Activated naive CD8-positive, alpha-beta T cell treated with anti-CD3 and anti-CD28 coated beads, Interleukin-2, amount 10 ng/mL, durations not matched to agents 7 days and 5 days (primary cell): ENCODE measurements at places on chromosomes 6 and 20. TPM values are rescaled to one million over a fixed set of nuclear protein-coding genes. Genes with fewer than 3 reads are reported as not detected.

DNA sequence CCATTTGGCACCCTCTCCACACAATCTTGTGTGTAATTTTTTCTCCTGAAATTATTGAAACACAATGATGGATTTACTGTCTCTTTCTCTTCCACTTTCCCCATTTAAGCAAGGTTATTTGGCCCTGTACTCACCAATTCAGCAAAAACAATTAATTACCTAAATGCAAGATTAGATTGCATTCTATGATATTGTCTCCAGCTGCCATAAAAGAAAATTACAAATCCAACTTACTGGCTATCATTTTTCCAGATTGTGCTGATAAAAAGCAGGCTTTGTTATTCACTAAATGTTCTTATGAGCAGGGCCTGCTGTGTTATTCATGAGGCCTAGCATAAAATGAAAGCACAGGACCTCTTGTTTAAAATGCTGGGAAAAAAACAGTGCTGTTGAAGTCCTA, 95.8 kb upstream of the IRAK1BP1 start:
- no peak for DNase-seq

GRCh38 chr6:14626556-14626955, 509.0 kb downstream of the CD83 start:
- no peak for DNase-seq

GJA10 gene
- total RNA-seq = not detected

RPL7L1 gene
- 77.6 TPM for total RNA-seq
